MCF 10A (cell line): ENCODE measurements at places on chromosomes 6 and 20.
A peak's percentile ranks its signal among the peaks of the same experiment; 100 is the strongest.

GRCh38 chr6:33672808-33673207 is 38.7 kb downstream of the UQCC2 start:
- peak; percentile 96 for DNase-seq

DNA sequence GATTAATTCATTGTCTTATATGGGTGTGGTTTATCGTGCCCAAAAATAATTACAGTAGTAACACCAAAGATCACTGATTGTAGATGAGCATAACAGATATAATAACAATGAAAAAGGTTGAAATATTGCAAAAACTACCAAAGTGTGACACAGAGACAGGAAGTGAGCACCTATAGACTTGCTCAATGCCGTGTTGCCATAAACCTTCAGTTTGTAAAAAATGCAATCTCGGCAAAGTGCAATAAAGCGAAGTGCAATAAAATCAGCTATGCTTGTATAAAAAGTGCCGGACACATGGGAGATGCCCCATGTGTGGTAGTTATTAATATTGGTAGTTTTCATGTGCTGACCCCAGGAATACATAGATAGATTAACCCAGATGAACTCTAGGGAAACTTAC is 192.6 kb downstream of the NRN1 start:
- DNase-seq, result no peak

- peak; percentile 43 for DNase-seq
Measured at GRCh38 chr20:31894980-31895675, 24.7 kb downstream of the TTLL9 start.

DNA sequence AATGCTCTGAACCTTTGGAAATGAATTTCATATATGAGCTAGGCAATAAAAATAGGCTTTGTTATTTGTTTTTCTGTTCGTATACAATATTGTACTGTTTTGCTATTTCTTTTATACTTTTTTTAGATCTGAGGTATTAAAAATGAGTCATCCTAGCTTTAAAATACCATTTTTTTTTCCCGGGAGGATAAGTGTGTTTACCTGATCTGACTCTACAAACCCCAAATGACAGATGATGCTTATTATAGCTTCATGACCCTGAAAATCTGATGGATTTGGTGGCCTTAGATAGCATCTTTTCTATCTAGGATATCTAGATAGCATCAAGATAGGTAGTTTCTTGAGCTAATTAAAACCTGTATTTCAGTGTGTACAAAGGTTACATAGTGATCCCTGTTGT is 206.4 kb downstream of the DTNBP1 start:
- no peak for DNase-seq

DNA sequence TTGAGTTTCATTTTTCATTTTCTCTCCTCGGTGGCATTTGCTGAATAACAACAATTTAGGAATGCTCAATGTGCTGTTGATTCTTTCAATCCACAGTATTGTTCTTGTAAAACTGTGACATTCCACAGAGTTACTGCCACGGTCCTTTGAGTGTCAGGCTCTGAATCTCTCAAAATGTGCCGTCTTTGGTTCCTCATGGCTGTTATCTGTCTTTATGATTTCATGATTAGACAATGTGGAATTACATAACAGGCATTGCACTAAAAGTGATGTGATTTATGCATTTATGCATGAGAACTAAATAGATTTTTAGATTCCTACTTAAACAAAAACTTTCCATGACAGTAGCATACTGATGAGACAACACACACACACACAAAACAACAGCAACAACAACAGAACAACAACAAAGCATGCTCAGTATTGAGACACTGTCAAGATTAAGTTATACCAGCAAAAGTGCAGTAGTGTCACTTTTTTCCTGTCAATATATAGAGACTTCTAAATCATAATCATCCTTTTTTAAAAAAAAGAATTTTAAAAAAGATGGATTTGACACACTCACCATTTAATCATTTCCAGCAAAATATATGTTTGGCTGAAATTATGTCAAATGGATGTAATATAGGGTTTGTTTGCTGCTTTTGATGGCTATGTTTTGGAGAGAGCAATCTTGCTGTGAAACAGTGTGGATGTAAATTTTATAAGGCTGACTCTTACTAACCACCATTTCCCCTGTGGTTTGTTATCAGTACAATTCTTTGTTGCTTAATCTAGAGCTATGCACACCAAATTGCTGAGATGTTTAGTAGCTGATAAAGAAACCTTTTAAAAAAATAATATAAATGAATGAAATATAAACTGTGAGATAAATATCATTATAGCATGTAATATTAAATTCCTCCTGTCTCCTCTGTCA is 88.1 kb downstream of the SNAP25 start:
- no peak for DNase-seq

- no peak for DNase-seq
Measured at GRCh38 chr6:139565591-139565990, 191.1 kb upstream of the CITED2 start.

DNA sequence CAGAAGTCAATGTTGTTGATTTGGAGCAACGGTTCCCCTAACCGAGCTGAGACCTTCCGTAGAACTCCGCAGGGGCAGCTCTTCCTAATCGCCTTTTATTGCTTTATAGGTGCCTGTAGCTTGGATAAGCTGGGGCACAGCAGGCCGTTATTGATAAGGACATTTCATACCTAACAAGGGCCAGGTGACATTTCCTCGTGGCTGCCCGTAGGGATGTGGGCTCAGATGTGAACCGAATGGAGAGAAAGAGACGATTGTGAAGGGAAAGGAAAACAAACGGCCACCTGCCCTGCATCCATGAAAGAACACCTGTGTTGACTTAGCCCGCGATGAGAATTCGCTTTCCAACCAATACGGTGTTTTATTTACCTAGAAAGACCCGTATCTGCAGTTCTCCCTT is 53.3 kb upstream of the DACT2 start:
- no peak for DNase-seq
